ENCODE measurements at places on chromosomes 6 and 20.

DNA sequence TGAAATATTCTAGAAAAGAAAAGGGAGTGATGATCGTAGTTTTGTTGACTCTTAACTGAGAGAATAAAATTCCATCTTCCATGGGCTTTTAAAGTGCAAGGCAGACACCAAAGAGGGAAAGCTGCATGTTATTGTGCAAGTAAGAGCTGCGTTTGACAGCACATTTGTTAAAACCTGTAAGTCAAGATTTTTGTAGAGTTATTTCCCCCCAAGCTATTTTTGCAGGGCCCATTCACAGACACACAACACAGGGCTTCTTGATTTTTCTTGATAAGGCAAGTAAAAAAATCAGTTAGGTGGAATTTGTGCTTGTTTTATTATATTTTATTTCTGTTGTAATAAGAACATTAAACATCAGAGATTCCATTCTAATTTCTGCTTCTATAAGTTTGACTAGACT is 13.8 kb downstream of the CFAP206 start:
- no peak for DNase-seq

- DNase-seq, result no peak
Observed at GRCh38 chr6:63793465-63794137, 158.0 kb downstream of the PHF3 start.

- DNase-seq, result no peak
Observed at GRCh38 chr20:48184229-48184628, 398.9 kb upstream of the SULF2 start.

- DNase-seq, result no peak
Observed at GRCh38 chr6:43226192-43226851, 3.0 kb downstream of the DNPH1 start.

DNA sequence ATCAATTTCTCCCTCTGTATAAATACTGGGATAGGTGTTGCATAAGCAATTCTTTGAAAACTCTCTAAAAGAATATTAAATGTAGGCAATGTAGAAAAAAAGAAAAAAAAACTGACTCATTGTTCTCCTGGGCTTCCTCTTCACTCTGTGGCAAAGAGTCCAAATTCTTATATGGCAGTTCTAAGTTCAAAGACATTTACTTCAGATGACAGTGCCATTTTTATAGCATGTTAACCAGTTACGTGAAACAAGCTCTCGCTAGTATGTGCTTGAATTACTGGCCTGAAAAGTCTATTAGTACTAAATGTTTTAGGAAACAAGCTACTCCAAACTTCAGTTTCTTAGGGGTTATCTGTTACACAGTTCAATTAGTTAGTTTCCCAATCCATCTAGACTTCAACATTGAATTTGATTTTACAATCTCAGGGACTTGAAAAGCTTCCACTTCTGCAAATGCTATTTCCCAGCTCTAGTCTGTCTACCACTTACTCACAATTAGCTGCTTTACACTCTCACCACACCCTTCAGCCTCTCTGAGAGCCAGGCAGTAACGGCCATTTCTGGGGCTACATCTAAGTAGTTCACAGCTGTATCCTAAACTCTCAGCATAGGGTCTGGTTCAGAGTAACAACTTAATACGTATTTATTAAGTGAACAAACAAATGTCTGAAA is 100.4 kb downstream of the OGFRL1 start:
- no peak for DNase-seq

DNA sequence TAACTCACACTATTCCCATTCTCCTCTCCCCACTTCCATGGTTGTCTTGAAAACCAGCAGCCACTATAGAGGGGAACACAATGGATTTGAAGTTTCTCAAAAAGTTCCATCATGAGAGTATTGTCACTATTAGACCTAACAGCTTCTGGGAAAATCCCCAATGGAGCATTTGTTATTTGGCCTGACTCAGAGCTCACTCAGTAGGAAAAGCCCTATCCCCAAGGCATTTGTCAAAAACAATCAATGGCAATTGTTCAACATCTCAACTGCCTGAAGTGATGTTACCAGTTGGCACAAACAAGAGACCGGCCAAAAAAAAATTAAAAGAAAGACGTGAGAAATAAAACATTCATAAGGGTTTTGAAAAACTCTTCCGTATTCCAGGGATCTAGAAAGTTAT is 98.8 kb downstream of the MYLK4 start:
- no peak for DNase-seq

DNA sequence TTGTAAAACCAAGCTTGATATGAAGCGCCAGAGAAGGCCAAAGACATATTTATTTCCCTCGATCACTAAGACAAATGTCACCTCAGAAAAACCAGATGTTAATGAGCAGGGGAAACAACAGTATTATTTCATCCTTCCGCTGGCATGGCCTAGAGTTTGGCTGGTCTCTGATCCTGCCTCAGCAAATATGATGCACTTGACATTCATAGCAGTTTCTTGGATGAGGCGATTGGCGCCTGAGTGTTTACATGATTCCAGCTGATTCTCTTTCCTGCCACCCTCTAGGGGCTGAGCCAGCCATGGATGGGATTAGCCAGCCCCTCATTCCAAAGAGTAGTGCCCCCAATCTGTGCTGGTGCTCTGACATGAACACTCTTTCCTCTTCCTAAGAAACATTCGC is 67.9 kb downstream of the STMND1 start:
- no peak for DNase-seq

- no peak for DNase-seq
Observed at GRCh38 chr6:32375739-32376529, 4.2 kb upstream of the TSBP1 start.

DNA sequence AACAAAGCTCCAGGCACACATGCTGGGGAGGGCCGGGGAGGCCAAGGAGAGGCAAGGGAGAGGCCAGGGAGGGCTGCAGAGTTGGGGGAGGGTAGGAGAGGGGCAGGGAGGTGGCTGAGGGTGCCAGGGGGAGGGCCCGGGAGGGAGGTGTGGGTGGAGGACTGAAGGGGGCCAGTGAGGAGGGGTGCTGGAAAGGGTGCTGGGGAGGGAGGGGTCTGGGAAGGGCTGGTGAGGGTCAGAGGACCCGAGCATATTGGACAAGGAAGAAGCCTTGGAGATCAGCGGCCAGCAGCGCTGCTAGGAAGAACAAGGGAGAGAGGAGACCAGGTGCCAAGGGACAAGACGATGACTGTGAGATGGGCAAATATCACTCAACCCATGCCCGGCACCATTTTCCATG is 49.7 kb upstream of the GPR31 start:
- no peak for DNase-seq

GRCh38 chr20:11492386-11492785 is 425.3 kb upstream of the BTBD3 start:
- DNase-seq, result no peak

- no peak for DNase-seq
Observed at GRCh38 chr6:98831057-98831958, 3.1 kb upstream of the POU3F2 start.

GRCh38 chr20:51046021-51046985 is 23.4 kb upstream of the KCNG1 start:
- DNase-seq, result no peak

DNA sequence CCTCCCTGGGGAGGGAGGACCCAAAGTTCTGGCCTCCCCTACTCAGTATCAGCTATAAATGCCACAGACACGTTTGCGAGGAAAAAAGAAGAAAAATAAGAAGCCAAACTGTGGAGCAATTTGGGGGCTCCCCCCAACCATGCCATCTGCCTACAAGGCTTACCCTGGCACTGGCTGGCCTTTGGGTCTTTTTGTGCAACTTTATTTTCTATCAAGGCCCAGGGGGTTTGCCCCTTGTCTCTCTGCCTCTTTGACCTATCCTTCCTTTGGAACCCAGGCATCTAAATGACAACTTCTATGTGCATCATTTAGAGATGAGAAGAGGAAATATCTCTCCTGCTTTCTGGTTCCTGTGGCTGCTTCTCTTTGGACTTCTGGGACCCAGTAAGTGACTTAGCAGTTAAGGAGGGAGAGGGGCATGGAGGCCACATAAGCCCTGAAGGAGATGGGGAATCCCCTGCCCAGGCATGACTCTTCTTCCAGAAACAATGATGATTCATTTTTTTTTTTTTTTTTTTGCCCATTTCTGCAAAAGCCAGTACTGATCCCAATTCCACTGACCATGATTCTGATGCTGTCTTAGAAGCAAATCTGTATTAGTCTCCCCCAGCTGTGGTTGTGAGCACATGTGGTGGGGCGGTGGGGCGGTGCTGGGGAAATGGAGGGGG is at the start of gene MUC22:
Gene MUC22, plus strand, starts transcription at position 82 of the 668 bp plus-strand sequence. Its CDS starts 233 bp downstream, at position 315.
- DNase-seq, result no peak

DNA sequence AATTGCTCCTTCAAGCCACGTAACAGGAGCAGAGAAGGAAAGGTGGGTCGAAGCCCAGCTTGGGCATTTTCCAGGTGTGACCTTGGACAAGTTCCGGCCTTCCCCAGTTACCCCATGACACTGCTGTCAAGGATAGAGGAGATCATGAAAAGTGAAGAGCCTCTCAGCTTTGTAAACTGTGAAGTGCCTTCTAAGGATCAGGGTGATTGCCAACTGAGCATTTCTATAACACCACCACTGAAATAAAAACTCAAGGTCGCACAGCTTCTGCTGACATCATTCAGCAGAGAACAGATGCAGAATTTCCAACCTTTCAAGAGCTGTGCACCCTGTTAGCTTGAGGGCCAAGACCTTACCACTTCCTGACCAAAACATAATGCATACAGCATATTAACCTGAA is 24.0 kb upstream of the ZMYND8 start:
- no peak for DNase-seq

GRCh38 chr20:53555081-53555480 is 38.6 kb downstream of the ZNF217 start:
- DNase-seq, result no peak

DNA sequence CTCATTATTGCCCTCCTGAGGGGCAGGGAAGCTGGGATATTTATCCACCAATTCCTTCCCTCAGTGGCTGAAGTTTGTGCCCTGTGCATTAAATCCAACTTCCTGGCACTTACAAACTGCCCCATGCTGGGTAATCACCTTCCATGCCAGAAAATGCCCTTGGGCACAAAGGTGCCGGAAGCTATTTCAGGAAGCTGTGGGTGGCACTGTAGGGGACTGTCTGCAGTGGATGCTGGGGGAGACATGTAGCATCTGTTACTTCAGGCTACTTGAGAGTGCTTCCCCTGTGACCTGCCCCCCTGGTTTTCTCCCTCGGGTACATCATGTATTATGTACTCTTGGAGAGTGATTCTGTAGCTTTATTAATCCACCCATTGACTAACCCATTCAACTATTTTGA is 24.7 kb upstream of the RALGAPA2 start:
- no peak for DNase-seq

GRCh38 chr20:59912609-59913008 is 20.8 kb downstream of the SYCP2 start:
- no peak for DNase-seq

GRCh38 chr6:108029226-108029921 is 45.2 kb downstream of the OSTM1 start:
- DNase-seq, result no peak

DNA sequence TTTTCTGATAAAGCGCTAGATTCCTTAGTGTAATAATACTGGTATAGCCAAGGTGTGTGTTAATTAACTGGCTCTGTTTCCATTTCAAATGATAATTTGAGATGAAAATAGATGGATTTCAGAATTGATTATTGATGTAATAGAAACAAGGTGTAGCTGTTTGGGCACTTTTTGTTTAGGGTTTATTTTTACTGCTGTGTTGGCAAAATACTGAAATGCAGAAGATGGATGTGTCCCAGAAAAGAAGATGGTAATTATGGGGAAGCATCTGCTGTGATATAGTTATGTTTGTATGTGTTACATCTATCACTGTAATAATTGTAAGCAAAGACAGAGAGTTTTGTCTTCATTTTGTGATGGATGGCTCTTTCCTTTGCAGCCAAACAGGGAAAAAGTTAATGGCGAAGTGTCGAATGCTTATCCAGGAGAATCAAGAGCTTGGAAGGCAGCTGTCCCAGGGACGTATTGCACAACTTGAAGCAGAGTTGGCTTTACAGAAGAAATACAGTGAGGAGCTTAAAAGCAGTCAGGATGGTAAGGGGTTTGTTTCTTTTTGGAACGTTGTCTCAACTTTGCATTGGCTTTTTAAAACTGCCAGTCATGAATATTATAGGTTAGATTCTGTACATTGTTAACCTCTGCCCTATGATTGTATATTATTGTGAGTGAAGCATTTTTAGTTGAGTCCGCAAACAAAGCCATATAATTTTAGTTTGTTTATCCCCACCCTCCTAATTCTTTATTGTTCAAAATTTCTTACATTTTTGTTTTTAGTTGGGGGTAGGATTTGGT is 8.6 kb upstream of the ACAT2 start:
- DNase-seq, result no peak

- DNase-seq, result no peak
Observed at GRCh38 chr6:156599978-156600590, 177.1 kb upstream of the ARID1B start.

- DNase-seq, result no peak
Observed at GRCh38 chr6:82144852-82145340, 102.6 kb downstream of the IBTK start.

GRCh38 chr6:36138667-36139066 is 8.4 kb downstream of the MAPK13 start:
- no peak for DNase-seq

- no peak for DNase-seq
Observed at GRCh38 chr6:139595183-139595582, 220.7 kb upstream of the CITED2 start.

GRCh38 chr6:4384656-4385055 is 249.3 kb upstream of the ECI2 start:
- no peak for DNase-seq

GRCh38 chr20:45053430-45054351 is 47.2 kb downstream of the KCNS1 start:
- no peak for DNase-seq

- DNase-seq, result no peak
Observed at GRCh38 chr6:122476131-122476530, 4.5 kb upstream of the SERINC1 start.

DNA sequence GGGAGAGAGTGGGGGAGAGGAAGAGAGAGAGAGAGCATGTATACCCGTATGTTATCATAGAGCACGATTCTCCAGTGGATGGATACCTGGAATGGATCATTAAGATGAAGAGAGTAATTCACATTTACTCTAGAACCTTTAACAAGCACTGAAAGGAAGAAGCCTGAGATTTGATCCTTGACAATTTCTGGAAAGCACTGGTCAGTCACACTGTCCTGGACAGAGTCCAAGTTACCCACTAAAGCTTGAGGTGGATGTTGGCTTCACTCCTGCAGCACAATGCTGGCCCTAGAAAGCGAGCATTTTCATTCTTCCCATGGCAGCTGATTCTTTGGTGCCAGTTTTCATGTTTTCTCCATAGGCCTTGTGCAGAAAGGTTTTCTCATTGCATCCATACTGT is 25.6 kb downstream of the NFYA start:
- no peak for DNase-seq

DNA sequence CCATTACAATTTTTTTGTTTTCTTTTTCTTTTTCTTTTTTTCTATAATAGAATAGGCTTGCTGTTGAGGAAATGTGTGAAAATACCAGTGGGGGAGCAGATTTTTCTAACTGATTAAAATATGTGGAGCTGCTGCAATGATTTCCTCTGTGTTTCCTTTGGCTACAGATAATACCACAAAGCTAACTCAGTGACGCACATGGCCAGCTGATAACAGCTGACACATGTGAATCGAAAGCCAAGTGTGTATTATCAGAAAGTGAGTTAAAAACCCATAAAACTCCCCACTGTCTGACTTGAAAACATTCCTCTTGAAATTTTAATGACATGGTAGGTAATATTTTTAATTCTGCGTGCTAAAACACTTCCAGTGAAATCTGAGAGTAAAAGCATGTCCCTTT is 70.8 kb upstream of the AHI1 start:
- DNase-seq, result no peak

Measured in activated CD4-positive, alpha-beta T cell treated with anti-CD3 and anti-CD28 coated beads for 4 hours (primary cell).